ENCODE measurements at places on chromosomes 7 and 10.

DNA sequence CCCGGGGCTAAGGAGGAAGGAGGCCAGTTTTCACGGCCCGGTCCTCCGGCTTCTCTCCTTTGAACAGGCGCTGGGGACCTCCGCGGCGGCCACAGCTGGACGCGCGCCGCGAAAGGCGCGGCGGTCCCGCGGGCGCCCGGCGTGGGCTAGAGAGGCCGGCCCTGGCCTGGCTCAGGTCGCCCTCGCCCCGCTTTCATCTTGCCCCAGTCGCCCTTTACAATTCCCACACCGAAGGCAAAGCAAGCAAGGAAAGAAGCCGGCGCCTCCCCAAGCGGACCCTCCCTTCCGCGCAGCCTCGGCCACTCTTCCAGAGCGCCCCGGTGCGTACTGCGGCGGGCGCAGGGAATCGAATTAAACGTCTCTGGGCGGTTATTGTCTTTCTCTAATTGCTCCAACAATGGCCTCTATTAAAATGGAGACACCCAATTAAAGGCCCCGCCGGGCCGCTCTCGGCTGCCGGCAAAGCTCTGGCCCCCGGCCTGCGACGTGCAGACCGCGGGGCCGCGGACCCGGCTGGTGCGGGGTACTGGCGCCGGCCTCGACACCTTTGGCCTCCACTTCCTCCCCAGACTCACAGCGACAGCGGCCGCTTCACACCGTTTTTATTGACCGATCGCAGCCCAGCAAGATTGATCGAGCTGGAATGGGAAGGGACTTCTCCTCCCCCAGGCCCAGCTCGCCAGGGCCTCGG, 4.5 kb upstream of the GATA3 start:
- DNase-seq = no peak

- no peak for DNase-seq
Observed at GRCh38 chr7:63205136-63205535, 793.5 kb upstream of the ZNF722 start.

- no peak for DNase-seq
Observed at GRCh38 chr7:114639451-114639850, 224.8 kb downstream of the FOXP2 start.

GRCh38 chr10:93222211-93222754, 148.6 kb downstream of the CYP26A1 start:
- no peak for DNase-seq

DNA sequence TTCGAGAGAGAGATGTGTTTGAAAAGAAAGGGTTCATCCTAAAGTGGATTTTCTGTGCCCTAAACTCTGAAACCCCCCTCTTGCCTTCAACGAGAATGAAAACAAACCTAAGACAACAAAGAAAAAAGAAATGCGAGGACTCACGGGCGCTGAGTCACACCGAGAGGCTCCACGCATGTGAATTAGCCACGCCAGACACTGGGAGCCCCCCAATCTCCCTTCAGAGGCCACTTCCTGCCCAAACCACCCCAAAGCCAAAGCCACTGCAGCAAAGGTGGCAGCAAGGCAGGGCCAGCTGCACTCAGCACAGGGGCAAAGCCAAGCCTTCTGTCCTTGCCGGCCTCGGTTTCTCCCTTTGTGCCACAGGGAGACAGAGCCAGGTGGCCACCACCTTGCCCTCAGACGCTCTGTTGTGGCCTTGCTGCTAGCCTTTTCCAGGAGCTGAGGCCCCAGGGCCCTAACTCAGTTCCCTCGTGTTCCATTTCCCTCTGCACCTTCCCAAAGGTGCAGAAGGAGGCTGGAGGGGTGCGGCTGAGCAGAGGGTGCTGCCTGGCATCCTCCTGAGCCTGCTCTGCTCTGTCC, 93.3 kb downstream of the FAM53B start:
- DNase-seq = no peak

DNA sequence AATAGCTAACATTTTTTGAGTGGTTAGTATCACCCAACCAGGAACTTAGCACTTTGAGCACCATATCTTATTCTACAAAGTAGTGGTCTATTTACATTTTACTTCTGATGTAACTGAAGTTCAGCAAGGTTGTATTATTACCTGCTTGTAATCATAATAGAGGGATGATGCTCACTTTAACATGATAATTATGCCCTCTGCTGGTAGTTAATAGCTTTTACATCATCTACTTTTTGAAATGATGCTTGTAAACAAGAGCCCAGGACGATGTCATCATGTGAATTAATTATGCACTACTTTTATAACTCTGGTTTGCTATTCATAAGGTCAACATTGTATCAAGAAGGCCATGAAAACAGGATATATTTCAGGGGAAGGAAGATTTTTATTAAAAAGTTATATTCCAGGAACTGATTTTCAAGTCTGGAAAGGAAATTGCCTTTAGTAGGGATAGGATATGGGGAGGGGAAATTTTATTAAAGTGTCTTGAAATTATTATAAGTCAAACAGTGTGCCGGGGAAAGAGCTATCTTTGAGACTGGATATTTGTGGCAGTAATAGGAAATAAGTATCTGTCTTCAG, 80.3 kb upstream of the SCIN start:
- DNase-seq = peak; percentile 54

DNA sequence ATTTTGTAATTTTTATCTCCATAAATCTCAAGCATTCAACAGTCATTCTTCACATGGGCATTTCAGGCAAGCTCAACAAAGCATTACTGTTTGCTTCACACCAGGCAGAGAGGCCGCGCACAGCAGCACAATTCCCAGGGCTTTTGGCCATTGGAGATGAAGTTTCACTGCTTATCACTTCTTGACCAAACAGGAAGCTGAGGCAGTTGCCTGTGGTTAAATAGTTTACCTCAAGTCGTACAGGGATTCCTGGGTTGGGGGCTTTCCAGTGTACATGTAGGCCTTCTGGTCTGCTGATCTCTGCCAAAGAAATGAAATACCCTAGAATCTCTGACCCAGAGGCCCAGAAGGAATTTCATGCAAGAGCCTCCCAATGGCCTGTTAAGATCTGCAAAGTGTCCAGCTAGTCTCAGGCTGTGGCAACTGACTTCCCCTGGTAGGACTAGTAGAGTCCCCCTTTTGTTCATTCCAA, 11.2 kb upstream of the PRDX3 start:
- DNase-seq = peak; percentile 70

- DNase-seq = no peak
Observed at GRCh38 chr10:83849150-83849549, 290.2 kb upstream of the GHITM start.

- DNase-seq = no peak
Observed at GRCh38 chr10:131242007-131242406, 69.5 kb downstream of the TCERG1L start.

DNA sequence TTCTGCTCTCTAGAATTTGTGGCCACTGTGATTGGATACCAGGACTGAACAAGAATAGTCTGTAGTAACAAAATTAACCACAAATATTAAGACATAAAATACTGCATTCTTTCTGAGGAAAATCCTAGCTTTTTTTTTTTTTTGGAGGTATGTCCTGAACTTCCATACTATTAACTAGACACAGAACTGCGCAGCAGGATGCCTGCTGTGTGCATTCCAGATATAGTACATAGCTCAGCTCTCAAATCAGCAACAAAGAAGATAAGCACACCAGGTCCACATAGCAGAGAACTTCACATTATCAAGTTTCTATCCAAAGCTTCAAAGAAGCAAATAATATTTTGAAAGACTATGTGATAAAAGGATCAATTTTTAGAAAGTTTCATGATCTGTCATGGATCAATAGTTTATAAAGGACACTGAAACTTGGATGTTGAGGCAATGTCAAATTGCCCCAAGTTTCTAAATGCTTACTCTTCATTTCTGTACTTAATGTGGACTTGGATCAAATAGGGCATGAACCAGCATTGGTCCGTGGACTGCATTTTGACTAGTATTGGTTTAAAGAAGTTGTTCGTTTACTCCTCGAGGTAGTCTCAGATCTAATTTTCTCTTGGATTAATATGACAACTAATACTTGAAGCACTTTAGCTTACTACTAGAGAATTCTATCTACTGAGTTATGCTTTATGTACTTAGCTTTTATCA, 15.4 kb downstream of the NAMPT start:
- DNase-seq = no peak

- DNase-seq = no peak
Observed at GRCh38 chr10:44332465-44332864, 52.4 kb downstream of the CXCL12 start.

DNA sequence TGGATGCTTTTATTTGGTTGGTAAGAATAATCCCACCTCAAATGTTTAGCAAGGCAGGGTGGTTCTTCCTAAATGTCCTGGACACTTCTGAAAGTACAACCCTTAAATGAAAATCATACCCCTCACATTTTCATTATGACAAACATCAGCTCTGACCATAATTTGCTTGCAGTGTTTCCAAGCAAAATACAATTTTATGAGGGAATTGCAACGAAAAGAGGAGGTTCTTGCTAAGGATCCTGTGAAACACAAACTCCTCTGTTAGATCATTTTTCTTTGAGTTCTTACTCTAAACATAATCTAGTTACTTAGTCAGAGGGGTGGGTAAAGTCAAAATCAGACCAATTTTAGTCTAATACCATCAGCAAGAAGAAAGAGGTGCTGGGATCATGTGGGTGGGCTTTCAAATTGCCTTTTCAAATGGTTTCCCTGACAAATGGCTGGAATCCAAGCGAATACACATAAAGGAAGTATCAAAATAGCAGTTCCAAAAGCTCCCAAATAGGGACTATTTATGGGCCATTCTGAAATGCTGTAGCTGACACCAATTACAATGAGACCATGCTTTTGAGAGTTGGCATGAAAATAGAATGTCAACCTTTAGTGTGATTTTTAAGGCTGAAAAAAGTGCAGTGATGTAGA, 164.9 kb upstream of the INHBA start:
- no peak for DNase-seq

GRCh38 chr7:12584930-12585329, 14.4 kb downstream of the SCIN start:
- DNase-seq = no peak

DNA sequence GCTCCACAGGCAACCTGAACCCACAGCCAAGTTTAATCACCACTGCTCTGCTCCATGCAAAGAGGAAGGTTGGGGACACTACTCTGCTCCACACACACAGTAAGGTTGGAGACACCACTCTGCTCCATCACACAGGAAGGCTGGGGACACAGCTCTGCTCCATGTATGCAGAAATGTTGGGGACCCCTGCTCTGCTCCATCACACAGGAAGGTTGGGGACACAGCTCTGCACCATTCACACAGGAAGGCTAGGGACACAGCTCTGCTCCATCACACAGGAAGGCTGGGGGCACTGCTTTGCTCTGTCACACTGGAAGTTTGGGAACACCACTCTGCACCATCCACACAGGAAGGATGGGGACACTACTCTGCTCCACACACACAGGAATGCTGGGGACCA, 14.8 kb upstream of the ADARB2 start:
- DNase-seq = no peak

DNA sequence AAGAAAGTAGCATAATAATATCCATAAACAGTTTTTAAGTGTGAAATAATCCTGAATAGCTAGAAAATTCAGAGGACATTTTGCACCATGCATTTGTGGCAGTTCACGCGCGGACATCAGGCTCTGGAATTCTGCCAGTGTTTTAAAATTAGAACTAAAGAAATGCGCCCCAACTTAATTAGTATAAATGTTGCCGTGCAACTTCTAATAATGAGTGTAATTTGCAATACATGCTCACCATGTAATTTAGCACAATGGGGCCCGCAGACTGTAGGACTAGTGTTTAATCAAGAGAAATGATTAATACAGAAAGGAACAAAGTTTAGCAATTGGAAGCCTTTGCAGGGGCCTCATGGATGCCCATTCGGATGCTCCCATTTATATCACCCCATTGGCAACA, 96.6 kb downstream of the PTPRE start:
- no peak for DNase-seq

DNA sequence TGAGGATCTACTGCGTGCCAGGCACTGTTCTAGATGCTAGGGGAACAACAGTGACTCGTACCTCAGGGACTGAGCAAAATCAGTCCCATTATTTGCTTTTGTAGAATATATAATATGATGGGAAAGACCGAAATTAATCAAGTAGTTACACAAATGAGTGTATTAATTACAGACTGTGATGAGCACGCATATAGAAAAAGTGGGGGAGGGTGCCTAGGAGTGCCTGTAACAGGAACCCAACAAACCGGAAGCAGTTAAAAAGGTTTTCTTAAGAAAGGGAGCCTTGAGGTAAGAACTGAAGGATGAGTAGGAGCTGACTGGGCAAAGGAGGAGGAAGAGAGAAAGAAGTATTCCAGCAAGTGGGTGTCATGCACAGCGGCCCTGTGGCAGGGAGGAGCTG, 28.2 kb upstream of the IL6 start:
- no peak for DNase-seq

- DNase-seq = no peak
Observed at GRCh38 chr7:108261560-108262255, 131.5 kb upstream of the LAMB4 start.

All from COLO829 (cell line).